ENCODE measurements at places on chromosomes 6 and 20. TPM values are rescaled to one million over a fixed set of nuclear protein-coding genes. Genes with fewer than 3 reads are reported as not detected.

The OLIG3 gene
- total RNA-seq, result 0.28 TPM

The PDYN gene
- 0.15 TPM for total RNA-seq

DNA sequence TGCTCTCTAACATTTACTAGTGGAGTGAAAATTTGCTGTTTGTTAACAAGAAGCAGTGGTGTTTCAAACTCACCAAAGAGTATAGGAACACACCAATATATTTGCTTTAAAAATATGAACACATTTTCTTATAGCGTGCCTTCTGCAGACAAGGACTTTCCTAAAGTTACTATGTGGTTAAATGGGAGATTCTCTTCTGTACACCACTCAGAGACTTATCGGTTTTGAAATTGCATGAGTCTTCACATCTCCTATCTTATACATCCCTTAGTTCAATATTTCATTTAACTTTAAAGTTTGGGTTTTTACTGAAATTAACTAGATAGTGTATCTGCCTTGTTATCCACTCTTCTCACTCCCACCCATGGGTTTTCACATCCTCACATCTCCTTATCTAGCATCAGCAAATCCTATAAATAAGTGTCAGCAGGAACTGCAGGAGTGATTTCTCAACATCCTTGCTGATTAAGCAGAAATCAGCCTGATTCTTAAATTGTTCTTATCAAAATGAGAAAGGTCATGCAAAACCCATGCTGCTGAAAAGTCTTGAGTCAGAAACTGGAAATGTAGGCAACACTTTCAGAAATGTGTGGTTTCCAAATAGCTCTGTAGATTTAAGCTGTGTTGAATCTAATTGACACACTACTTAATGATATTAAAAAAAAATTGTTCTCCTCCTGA is 1075.6 kb upstream of the GJE1 start:
- DNase-seq, result no peak

GRCh38 chr6:14595751-14596150 is 478.2 kb downstream of the CD83 start:
- no peak for DNase-seq

The VWA7 gene
- 0.44 TPM for total RNA-seq
